A549 treated with Hydrocortisone at 1 μM for 4 hours (cell line): ENCODE measurements at places on chromosomes 2 and 18. TPM values are rescaled to one million over a fixed set of nuclear protein-coding genes. Genes with fewer than 3 reads are reported as not detected.

AMER3 gene
- total RNA-seq: not detected in 5 replicates

STAT4 gene
- total RNA-seq: 3.5 to 5.3 TPM (median 4.2 TPM) in 5 replicates

PLCL1 gene
- total RNA-seq: 0.01 TPM in 1 of 5 replicates, not detected in the others

FAM124B gene
- not detected in 5 replicates for total RNA-seq

SULT1C2 gene
- total RNA-seq: 0.36 to 0.78 TPM (median 0.43 TPM) in 5 replicates

DSC1 gene
- total RNA-seq: not detected in 5 replicates
